ENCODE measurements at places on chromosomes 16 and 17.

DNA sequence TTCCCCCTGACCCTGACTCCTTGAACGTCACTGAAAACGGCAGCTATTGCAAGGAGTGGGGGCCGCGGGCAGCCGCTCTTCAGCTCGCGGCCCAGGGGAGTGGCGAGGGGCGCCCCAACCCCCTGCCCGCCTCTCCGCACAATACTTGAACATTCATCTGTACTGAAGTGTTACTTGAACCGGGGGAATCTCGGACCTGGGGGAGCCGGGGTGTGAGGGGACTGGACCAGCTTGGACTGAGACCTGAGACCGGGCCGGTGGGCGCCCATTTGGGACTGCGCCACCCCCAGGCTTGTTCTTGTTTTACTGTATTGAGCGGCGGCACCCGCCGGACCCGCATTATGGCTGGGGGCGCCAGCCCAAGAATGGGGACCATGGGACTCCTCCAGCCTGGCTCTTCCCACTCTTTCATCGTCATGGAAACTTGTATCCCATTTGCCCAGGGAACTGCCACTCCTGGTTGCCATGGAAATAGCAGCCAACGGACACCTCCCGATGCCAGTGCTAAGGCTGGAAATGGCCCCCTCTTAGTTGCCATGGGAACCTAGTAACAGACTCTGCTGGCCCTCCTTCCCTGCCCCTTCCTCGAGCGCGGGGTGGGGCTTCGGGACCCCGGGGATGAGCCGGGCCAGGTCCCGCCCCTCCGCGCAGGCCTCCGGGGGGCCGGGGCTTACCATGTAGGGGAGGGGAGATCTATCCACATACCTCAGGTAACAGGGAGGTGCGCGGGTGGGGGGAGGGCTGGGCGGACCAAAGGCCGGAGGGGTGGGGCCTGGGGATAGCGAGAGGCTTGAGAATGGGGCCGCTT lies 805 bp upstream of the ORAI3 start:
- peak; percentile 96 for DNase-seq

DNA sequence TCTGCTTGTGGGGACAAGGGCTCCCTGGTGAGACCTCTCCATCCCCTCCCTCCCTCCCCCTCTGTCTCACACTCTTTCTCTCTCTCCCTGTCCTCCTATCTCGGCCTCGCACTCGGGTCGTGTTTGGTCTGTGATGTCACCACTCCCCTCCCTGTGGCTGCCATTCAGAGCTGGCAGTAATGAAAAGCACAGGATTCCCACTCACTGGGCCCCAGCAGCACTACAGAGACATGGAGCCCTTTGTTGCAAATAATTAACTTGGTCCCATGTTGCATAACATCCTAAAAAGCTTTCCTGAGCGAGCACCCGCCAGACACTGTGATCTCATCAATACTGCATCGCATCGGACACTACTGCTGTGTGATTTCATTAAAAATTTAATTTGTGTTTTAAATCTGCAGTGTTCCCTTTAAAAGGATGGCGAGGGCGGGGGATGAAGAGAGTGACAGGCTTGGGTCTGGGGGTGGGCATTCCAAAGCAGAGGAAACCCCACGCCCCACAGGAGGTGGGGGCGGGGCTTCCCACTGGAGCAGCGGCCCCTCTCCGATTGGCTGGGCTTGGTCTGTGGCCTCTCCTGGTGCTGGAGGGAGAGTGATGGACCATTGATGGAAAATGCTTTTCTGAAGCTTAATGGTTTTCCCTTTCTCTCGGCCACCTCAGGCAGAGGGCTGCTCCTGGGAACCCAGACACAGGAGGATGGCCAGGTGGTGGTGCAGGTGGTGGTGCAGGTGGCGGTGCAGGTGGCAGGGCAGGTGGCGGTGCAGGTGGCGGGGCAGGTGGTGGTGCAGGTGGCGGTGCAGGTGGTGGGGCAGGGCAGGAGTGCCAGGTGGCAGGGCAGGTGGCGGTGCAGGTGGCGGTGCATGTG lies 15.3 kb upstream of the NPTX1 start:
- no peak for DNase-seq

GRCh38 chr17:81025065-81025740 lies 9.7 kb upstream of the BAIAP2 start:
- DNase-seq: no peak

DNA sequence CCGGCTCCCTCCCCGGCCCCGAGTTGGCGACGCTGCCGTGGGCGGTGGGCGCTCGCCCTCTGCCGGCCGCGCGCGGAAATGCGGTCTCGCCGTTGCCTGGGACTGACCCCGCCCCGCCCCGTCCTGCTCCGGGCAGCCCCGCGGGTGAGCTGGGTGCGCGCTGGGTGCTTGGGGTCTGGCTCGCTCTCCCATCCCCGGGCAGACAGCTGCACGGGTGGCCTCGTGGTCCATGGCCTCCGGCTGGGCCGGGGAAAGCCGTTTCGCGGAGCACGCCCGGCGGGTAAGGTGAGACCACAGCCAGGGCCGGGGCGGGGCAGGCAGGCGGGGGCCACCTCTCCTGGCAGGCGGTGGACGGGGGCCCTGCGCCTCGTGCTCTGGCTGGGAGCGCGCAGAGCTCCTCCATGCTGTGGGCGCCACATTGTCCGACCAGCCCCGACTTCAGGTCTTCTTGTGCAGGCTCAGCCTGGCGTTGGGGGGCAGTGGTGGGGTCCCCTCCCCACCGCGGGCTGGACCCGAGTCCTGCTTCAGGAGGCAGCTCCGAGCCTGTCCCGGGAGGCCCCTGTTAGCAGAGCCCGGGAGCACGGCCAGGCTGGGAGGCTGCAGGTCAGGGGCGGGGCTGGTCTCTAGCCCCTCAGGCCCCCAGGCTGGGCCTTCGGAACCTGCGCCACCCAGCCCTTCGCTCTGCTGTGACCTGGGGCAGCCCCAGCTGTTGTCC lies 7.0 kb upstream of the C1QTNF8 start:
- peak; percentile 86 for DNase-seq

DNA sequence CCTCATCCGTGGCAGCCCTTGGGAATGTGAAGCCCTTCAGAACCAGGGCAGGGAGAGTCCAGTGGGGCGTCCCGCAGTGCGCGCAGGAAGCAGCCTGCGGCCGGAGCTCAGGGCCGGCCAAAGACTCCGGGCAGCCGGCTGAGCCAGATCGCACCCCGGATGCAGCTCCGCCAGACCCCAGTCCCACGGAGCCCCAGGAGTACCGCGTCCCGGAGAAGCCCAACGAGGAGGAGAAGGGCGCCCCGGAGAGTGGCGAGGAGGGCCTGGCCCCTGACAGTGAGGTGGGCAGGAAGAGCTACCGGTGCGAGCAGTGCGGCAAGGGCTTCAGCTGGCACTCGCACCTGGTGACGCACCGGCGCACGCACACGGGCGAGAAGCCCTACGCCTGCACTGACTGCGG lies 6.9 kb downstream of the ZNF205 start:
- no peak for DNase-seq

All from hepatic stellate cell (primary cell).